ENCODE measurements at places on chromosomes 6 and 20.

- DNase-seq, result no peak
Observed at GRCh38 chr20:32354592-32355416, 3.3 kb upstream of the ASXL1 start.

DNA sequence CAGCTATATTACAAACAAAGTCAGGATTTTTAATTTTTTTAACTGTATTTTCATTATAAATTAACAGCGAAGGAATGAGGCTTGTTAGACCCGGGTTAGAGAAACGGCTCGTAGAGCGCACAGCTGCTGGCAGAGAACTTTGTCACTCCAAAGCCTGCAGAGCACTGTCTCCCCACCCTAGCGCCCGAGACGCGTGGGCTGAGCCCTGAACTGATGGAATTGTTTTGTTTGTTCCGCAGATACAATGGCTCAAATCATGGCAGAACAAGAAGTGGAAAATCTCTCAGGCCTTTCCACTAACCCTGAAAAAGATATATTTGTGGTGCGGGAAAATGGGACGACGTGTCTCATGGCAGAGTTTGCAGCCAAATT lies 810 bp downstream of the LAMP5 start:
- DNase-seq, result peak; percentile 39

DNA sequence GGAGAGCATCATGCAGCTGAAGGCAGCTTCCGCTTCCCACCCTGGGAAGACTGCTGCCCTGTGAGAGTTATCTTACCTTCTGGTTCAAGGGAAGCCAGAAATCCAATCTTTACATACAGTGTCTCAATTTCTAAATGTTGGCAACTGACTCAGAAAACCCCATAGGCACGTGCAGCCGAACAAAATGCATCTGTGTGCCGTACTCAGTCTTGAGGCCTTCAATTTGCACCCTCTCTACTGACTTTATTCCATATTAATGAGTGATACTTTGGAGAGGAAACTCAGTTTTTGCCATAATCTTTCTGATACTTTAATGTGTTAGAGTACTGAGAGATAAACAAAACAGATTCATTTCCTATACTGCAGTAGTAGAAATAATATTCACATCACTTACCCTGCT lies 172.5 kb upstream of the C6orf118 start:
- DNase-seq, result no peak

GRCh38 chr6:136235233-136235564 lies 14.9 kb downstream of the MTFR2 start:
- no peak for DNase-seq

- DNase-seq, result peak; percentile 68
Observed at GRCh38 chr6:1390133-1390945, 963 bp downstream of the FOXF2 start.

- no peak for DNase-seq
Observed at GRCh38 chr20:6994452-6994851, 227.0 kb downstream of the BMP2 start.

DNA sequence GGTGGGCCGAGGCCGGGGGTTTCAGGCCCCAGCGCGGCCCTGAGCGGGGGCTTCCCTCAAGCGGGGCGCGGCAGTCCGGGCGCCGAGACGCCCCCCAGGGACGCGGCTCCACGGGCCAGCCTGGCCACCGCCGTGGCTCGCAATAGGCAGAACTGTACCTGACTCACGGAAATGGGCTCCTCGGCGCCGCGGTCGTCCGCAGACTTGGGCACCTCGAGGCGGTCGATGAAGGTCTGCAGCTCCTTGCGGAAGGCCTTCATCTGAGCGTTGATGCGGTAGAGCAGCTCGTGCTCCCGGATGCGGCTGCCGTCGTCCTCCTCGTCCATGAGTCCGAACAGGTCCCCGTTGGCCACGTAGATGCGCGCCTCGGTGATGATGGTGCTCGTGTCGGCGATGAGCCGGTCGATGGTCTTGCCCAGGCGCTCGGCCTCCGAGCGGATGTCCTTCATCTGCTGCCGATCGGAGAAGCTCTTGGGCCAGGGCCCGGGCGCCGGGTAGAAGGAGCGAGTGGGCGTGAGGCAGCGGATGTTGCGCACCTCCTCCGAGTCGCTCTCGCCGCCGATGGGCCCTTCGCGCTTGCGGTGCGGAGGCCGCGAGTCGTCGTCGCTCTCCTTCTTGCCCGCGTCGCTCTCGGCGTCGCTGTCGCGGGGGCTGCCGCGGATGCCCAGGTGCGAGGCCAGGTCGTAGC lies 16.1 kb upstream of the KIAA0408 start:
- no peak for DNase-seq

GRCh38 chr6:143058987-143059386 lies 1.7 kb upstream of the AIG1 start:
- DNase-seq, result no peak

DNA sequence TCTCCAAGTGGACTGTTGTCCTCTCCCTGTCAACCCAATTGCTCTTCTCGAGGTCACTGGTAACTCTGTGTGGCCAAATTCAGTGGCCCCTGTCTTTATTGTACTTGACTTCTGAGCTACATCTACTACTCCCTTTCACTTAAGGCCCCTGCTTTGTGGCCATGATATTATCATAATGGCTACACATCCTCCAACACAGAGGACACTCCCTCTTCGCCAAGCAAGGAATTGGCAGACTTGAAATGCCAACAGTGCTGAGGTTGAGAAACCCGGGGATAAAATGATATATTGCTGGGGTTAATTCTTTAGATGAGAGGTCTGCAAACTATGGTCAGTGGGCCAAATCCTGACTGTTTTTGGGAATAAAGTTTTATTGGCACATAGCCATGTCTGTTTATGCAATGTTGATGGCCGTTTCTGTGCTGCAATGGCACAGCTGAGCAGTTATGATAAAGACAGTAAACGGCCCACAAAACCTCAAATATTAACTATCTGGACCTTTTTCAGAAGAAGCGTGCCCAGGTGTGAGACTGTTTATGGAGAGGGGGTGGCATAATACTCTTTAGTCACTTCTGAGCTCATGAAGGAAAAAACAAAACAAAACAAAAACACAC lies 12.0 kb upstream of the MRPS10 start:
- DNase-seq, result no peak

- DNase-seq, result peak; percentile 53
Observed at GRCh38 chr6:41732591-41733359, 2.6 kb downstream of the TFEB start.

- DNase-seq, result no peak
Observed at GRCh38 chr20:57288651-57289277, 22.3 kb upstream of the BMP7 start.

GRCh38 chr6:4649728-4650127 lies 126.5 kb upstream of the CDYL start:
- DNase-seq, result peak; percentile 75

GRCh38 chr20:63739130-63740069 lies at the start of gene SLC2A4RG:
Gene SLC2A4RG (plus strand): TSS chr20:63739776. CDS start chr20:63739913, 137 bp downstream.
- DNase-seq, result peak; percentile 96

DNA sequence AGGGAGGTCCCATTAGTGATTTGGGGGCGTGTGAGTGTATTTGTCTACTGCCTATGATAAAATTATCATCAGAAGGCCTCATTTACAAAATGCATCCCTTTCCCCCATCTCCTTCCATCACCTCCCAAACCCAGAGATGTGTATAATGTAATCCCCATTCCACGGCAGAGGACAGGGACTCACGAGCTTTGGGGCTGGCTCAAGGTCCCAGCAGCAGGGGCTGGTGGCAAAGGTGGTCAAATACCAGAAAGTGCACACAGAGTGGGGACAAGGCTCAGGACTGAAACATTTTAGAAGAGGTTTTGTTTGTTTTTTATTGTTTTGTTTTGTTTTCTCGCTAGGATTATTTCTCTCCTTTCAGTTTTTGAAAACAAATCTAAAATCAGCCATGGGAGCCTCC lies 68.5 kb upstream of the TOP1 start:
- no peak for DNase-seq

DNA sequence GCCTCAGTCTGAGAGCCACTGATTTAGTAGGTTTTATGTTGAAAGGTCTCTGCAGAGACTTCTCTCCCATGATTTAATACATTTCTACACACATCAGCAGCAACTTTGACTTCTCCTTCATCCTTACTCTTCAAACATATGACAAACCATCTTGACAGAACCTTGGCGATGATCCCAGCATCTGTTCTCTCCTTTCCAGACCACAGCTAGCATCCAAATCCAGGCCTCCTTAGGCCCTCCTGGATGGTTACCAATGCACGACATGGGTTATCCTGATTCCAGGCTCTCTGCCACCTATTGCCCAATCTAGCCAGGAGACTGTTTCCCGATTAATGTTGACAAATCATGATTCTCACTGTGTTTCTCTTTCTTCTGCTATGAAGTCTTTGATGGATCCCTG lies 16.8 kb downstream of the LAMA4 start:
- DNase-seq, result no peak

DNA sequence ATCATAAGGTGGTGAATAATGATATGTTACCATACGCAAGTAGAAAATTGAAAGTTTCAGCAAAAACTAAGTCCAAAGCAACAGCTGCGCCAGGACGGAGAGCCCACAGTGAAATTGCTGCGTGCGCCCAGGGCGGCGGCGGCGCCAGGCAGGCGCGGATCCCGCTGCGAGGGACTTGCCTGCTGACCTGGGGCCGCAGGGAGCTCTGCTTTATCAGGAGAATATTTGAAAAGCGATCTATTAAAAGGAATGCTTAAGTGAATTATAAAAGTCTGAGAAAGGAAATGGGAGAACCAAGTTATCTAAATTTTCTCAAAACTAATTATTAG lies 85.4 kb downstream of the THBS2 start:
- DNase-seq, result no peak

- no peak for DNase-seq
Observed at GRCh38 chr6:51617751-51618150, 469.7 kb downstream of the PKHD1 start.

GRCh38 chr20:17646209-17646960 lies 35.7 kb downstream of the RRBP1 start:
- DNase-seq, result no peak

- no peak for DNase-seq
Observed at GRCh38 chr6:85660181-85660611, 17.5 kb upstream of the SYNCRIP start.

DNA sequence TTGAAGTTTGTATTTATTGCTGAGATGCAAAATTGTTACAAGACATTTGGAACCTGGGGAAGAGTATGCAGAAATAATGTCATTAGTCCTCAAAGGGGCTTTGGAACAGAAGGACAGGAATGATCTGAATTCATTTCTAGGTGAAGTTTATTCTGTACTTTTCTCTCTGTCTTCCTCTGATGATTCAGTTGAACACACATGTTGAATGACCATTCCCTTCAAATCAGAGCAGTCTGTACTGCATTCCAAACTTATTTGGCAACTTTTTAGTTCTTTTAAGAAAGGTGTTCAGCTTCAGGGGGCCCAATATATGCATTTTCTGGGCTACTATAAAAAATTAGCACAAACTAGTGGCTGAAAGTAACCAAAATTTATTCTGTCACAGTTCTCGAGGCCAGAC lies 213.9 kb upstream of the LAMP5 start:
- no peak for DNase-seq

Measured in suppressor macrophage treated with lipopolysaccharide for 1 hour (primary cell).